ENCODE measurements at places on chromosomes 1 and 21.

DNA sequence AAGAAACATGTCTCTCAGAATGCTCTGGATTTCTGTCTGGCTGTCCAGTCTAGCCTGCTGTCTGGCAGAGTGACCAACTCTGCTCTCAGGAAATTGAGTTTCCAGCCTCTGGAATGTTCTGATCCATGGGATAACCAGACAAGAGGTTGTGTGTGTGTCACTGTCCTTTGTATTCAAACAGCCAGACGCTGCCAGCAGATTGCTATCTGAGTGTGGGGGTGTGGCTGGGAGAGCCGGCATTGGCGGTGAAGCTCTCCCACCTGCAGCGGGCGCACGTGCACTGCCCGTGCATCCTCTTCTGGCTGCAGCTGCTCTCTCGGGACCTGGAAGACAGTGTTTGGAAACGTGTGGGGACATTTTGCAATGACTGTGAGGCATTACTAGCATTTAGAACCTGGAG, 26.1 kb downstream of the PKP1 start:
- no peak for DNase-seq

GRCh38 chr1:97340951-97341350, 579.9 kb downstream of the DPYD start:
- peak; percentile 25 for DNase-seq

GRCh38 chr21:36005018-36005417, 55.3 kb downstream of the SETD4 start:
- peak; percentile 97 for DNase-seq

GRCh38 chr1:41851589-41851988, 67.1 kb downstream of the HIVEP3 start:
- DNase-seq: no peak

DNA sequence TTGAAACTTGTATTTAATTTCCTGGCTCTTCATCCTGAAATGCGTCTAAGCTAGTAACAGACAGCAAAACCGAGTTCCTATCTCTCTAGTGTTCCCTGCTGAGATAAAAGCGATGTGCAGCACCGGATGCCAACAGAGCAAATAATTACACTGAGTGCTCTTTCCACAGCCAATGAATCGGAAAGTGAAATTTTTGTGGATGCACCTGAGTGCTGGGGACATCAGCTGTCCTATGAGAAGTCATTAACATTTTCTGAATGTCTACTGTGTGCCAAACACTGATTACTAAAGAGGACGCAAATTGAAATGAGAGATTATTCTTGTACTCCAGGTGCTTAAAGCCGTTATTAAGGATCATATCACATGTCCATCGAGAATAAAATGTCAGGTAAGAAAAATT, 278.0 kb downstream of the RGS7 start:
- no peak for DNase-seq
